A549 treated with dexamethasone at 1 μM for 4 hours (cell line): ENCODE measurements at places on chromosomes 5 and 9. TPM values are rescaled to one million over a fixed set of nuclear protein-coding genes. Genes with fewer than 3 reads are reported as not detected.

The NTNG2 gene
- total RNA-seq, result 0.57 to 2.3 TPM (median 1.5 TPM) in 5 replicates

The LHFPL2 gene
- total RNA-seq, result 61.5 to 84.2 TPM (median 77.3 TPM) in 5 replicates

The TXNDC8 gene
- total RNA-seq, result not detected in 5 replicates

The IFNA13 gene
- total RNA-seq, result not detected in 5 replicates

The PSAT1 gene
- total RNA-seq, result 145 to 184 TPM (median 160 TPM) in 5 replicates

The PCDHB8 gene
- total RNA-seq, result 0.15 to 0.41 TPM (median 0.29 TPM) in 5 replicates

The FSTL4 gene
- 4.2 to 6.0 TPM (median 4.9 TPM) in 5 replicates for total RNA-seq

The DDX4 gene
- total RNA-seq, result 0.05 to 0.08 TPM in 2 of 5 replicates, not detected in the others

The LCN12 gene
- 0.48 to 1.6 TPM (median 1.3 TPM) in 5 replicates for total RNA-seq

The PAIP1 gene
- total RNA-seq, result 95.7 to 121 TPM (median 116 TPM) in 5 replicates

The C5orf52 gene
- total RNA-seq, result not detected in 5 replicates

The KCNV2 gene
- not detected in 5 replicates for total RNA-seq

The VAV2 gene
- 32.4 to 42.9 TPM (median 40.0 TPM) in 5 replicates for total RNA-seq

The AK3 gene
- 48.4 to 56.7 TPM (median 55.0 TPM) in 5 replicates for total RNA-seq

The ANGPTL2 gene
- total RNA-seq, result 0.04 TPM in 1 of 5 replicates, not detected in the others

The LIX1 gene
- not detected in 5 replicates for total RNA-seq

The MARVELD2 gene
- 2.7 to 3.5 TPM (median 2.8 TPM) in 5 replicates for total RNA-seq

The TYRP1 gene
- not detected in 5 replicates for total RNA-seq

The SLF1 gene
- total RNA-seq, result 8.4 to 11.6 TPM (median 10.7 TPM) in 5 replicates

The SLC25A48 gene
- total RNA-seq, result 0.16 to 0.41 TPM (median 0.29 TPM) in 5 replicates

The TCF7 gene
- 9.6 to 13.2 TPM (median 12.5 TPM) in 5 replicates for total RNA-seq

The SLC6A3 gene
- total RNA-seq, result 0.74 to 1.5 TPM (median 1.2 TPM) in 5 replicates

The SARDH gene
- total RNA-seq, result 0.04 to 0.19 TPM (median 0.12 TPM) in 5 replicates

The FBXL7 gene
- 1.2 to 1.7 TPM (median 1.6 TPM) in 5 replicates for total RNA-seq

The GRIN3A gene
- total RNA-seq, result not detected in 5 replicates

The RGS7BP gene
- total RNA-seq, result not detected in 5 replicates

The FAXDC2 gene
- 0.17 to 0.73 TPM (median 0.30 TPM) in 5 replicates for total RNA-seq

The KLHL3 gene
- 0.07 to 0.21 TPM (median 0.15 TPM) in 5 replicates for total RNA-seq
